T-helper 1 cell treated with Interleukin-12 subunit alpha and Interleukin-12 subunit beta and Interleukin-4 antibody, amounts not matched to agents 30 ng/mL and 1 ng/mL, for 36 hours (primary cell): ENCODE measurements at places on chromosomes 4 and X. TPM values are rescaled to one million over a fixed set of nuclear protein-coding genes. Genes with fewer than 3 reads are reported as not detected.

Gene LAP3
- 139 and 141 TPM in 2 replicates for total RNA-seq

Gene HSD17B13
- 0.15 and 0.22 TPM in 2 replicates for total RNA-seq

Gene TMPRSS11D
- total RNA-seq, result not detected in 2 replicates

Gene L1CAM
- total RNA-seq, result 8.0 and 9.7 TPM in 2 replicates
